ENCODE measurements at places on chromosomes 5 and 9. TPM values are rescaled to one million over a fixed set of nuclear protein-coding genes. Genes with fewer than 3 reads are reported as not detected.
A peak's percentile ranks its signal among the peaks of the same experiment; 100 is the strongest.

- DNase-seq, result no peak
These were observed 191.6 kb downstream of the TENT4A start for GRCh38 chr5:6904860-6905259.

- no peak for DNase-seq
These were observed 22.6 kb downstream of the DBH start for GRCh38 chr9:133658442-133659431.

The SLC25A2 gene
- polyA plus RNA-seq, result not detected

DNA sequence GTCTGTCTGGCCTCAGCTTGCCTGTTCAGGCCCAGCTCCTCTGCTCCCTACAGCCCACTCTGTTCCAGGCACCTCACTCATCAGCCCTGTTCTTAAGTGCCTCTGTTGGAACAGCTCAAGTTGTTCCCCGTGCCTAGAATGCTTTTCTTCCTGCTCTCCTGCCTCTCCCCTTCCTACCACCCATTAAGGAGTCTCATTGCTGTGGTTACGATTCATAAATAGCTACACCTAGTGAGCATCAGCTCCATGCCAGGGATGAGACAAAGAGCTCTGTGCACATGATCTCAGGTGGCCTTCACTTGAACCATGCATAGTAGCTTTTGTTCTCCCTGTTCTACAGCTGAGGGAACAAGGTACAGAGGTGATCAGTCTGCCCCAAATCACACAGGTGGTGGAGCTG lies 54.3 kb downstream of the PSD2 start:
- no peak for DNase-seq

- peak; percentile 41 for DNase-seq
These were observed 600.7 kb upstream of the SGCD start for GRCh38 chr5:155726267-155726666.

GRCh38 chr9:110048976-110049698 lies 158.8 kb downstream of the C9orf152 start:
- DNase-seq, result no peak
